ENCODE measurements at places on chromosomes 1 and 21. TPM values are rescaled to one million over a fixed set of nuclear protein-coding genes. Genes with fewer than 3 reads are reported as not detected.

WDR4 gene
- 18.3 TPM for total RNA-seq

XPR1 gene
- total RNA-seq: 40.3 TPM

MYOC gene
- not detected for total RNA-seq

TRIM46 gene
- total RNA-seq: 6.9 TPM

UHMK1 gene
- 81.3 TPM for total RNA-seq

BCL2L15 gene
- 0.33 TPM for total RNA-seq

AMY1B gene
- total RNA-seq: not detected

IFNLR1 gene
- total RNA-seq: not detected

PIGR gene
- not detected for total RNA-seq

SPRR2F gene
- total RNA-seq: not detected

PPIAL4G gene
- total RNA-seq: not detected

ESPN gene
- 1.3 TPM for total RNA-seq

S100A7A gene
- total RNA-seq: not detected

AADACL4 gene
- not detected for total RNA-seq

C1orf167 gene
- total RNA-seq: not detected

GBP6 gene
- not detected for total RNA-seq

KRTAP19-3 gene
- total RNA-seq: not detected

LIN28A gene
- not detected for total RNA-seq

FCER1G gene
- total RNA-seq: not detected

ANGPTL1 gene
- under 0.01 TPM for total RNA-seq

LORICRIN gene
- total RNA-seq: not detected

USP24 gene
- total RNA-seq: 40.8 TPM

SYCP1 gene
- total RNA-seq: not detected

AZIN2 gene
- 1.3 TPM for total RNA-seq

NLRP3 gene
- total RNA-seq: 0.10 TPM

A3GALT2 gene
- not detected for total RNA-seq

OLIG2 gene
- total RNA-seq: not detected

KCNAB2 gene
- total RNA-seq: 2.4 TPM

SIM2 gene
- total RNA-seq: under 0.01 TPM

CD34 gene
- total RNA-seq: 42.1 TPM

RUNX3 gene
- not detected for total RNA-seq

HES3 gene
- total RNA-seq: not detected

GBP7 gene
- total RNA-seq: not detected

SZT2 gene
- 32.7 TPM for total RNA-seq

GREM2 gene
- total RNA-seq: not detected

HHIPL2 gene
- not detected for total RNA-seq

FOXO6 gene
- 0.33 TPM for total RNA-seq

SPRR3 gene
- not detected for total RNA-seq

DDOST gene
- total RNA-seq: 289 TPM

ANKRD65 gene
- total RNA-seq: under 0.01 TPM

UBE2U gene
- not detected for total RNA-seq

GBP2 gene
- total RNA-seq: 66.5 TPM

VSIG8 gene
- total RNA-seq: not detected

PRAMEF1 gene
- total RNA-seq: not detected

APCS gene
- total RNA-seq: not detected

CMPK1 gene
- total RNA-seq: 87.5 TPM

TDRKH gene
- 4.1 TPM for total RNA-seq

GIPC2 gene
- total RNA-seq: 14.7 TPM

OR2L5 gene
- not detected for total RNA-seq

SH2D2A gene
- total RNA-seq: 0.33 TPM

CFHR1 gene
- total RNA-seq: 0.48 TPM

AMPD1 gene
- total RNA-seq: not detected

SPRR2G gene
- total RNA-seq: not detected

GBP5 gene
- under 0.01 TPM for total RNA-seq

All from vein endothelial cell (primary cell).